ENCODE measurements at places on chromosomes 1 and 21.

GRCh38 chr21:46307625-46308024, 16.0 kb downstream of the C21orf58 start:
- DNase-seq: no peak

DNA sequence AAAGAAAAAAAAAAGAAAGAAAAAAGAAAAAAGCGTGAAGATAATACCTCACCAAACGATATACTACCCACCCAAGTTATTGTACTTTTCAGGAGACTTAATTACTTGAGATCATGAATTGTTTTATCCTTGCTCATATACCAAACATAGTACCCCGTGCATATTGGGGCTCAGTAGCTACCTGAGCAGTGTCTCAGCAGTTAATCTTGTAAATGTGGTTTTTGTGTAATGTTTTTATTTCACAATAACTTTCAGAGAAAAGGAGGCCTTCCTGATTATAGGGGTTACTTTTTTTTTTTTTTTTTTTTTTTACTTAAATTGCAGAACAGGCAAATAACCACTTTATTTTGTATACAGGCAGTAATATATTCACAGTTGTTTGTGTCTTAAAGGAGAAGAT, 80.3 kb downstream of the OSBPL9 start:
- no peak for DNase-seq

- DNase-seq: no peak
Measured at GRCh38 chr21:36508948-36509347, 29.0 kb upstream of the CLDN14 start.

DNA sequence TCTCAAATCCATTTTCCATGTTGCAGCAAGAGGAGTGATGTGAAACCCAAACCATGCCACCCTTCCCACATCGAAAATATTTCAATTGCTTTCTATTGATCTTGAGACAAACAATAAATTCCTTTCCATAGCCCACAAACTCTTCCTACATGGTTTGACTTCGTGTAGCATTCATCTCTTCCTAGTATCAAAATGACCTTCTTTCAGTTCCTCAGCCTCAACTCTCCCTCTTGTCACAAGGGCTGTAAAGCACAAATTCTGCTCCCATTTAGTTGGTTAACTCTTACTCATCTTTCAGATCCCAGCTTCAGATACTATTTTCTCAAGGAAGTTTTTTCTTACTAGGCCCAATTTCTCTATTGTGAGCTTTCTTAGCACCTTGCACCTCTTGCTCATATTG, 99.0 kb downstream of the ZNF281 start:
- DNase-seq: no peak

DNA sequence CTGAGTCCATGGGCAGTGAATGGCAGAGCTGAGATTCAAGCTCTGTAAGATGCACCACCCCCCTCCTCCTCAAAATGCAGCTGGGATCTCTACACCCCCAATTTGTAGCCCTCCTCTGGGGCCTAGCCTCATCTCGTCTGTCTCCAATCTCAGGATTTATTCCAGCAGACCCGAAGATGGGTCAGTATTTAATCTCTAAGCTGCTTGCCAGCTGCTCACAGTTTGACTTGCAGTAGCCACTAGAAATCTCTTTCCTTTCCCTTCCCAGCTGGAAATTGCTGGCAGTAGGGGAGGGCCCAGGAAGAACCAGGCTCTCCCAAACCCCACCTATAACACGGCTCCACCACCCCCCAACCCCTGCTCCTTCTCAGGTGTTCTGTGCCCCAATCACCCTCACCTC, 1.5 kb downstream of the LACTBL1 start:
- DNase-seq: no peak
